Stimulated activated CD8-positive, alpha-beta memory T cell treated with anti-CD3 and anti-CD28 coated beads, Interleukin-2, amount 100 ng/mL, for 1 hour (primary cell): ENCODE measurements at places on chromosomes 4 and X.

GRCh38 chr4:155751569-155751968 lies 7.3 kb upstream of the GUCY1B1 start:
- DNase-seq: no peak

DNA sequence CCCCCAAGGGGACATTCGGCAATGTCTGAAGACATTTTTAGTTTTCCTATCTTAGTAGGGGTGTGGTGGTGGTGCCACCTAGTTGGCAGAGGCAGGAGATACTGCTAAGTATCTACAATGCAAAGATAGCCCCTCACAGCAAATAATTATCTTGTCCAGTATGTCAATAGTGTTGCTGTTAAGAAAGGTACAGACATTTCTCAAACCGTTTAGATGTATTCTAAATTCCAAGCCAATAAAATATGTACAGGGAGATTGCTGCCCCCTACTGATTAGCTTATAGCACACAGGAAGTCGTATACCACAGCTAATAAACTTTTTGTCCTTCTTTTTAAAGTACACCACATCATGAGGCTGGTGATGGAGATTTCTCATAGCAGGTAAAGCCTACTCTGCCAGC lies 260.5 kb downstream of the TMA16 start:
- no peak for DNase-seq

DNA sequence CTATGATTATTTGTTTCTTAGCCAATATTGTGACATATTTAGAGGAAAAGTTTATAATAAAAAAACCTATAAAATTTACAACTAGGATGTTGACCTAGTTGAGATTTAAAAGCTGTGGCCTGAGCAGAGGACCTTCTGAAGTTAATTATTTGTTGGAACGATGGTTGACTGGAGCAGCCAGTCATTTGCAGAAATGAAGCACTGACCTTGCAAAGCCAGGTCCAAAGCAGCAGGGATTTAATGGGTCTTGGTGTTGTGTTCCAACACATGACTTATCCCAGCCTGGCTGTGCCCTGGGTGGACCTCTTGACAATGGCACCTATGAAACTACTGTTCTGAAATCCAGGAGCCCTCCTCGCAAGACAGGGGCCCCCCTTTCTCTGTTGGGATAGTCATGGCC lies 235.2 kb downstream of the FRAS1 start:
- DNase-seq: no peak

- DNase-seq: no peak
Observed at GRCh38 chrX:24426340-24426913, 38.7 kb upstream of the PDK3 start.

DNA sequence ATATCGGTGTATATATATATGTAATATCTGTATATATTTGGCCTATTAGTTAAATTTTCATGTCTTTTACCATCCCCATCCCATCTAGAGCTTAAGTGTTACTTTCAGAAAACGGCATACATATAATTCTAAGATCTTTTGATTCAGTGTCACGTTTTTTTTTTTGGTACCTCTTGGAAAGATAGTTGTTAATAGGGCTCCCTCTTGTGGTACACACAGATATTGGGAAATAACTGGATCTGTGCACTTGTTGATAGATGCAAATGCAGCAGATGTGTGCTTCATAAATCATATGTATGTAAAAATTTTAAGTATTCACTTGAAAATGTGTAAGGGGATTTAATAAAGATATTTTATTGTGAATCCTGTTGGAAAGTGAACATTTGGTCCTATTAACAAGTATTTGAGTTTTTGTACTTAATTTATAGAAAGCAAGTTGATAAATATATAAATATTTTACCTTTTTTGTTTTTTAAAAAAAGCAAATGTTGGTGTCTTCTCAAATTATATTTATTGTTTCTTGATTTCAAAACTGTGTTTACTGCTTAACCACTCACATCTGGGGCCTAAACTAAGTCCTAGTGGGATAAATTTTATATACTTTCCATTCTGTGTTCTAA lies 74.7 kb downstream of the PAQR3 start:
- DNase-seq: no peak

DNA sequence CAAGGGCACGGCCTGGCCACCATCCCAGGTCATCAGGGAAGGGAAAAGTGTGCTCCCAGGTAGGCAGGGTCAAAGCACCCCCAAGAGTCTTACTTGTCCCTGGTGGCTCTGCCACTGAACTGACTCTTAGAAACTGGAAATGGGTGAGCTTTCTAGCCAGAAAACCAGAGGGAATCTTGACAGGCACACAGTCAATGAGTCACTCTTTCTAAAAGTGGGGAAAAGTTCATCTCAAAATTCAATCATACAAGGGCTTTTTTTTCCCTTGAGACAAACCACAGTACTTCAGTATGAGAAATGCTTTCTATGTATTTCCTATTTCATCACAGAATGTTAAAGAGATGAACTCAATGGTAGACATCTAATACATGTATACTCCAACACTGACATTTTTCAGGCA lies 12.5 kb downstream of the HPF1 start:
- DNase-seq: no peak

GRCh38 chrX:39205467-39205866 lies 404.2 kb downstream of the MID1IP1 start:
- DNase-seq: no peak

DNA sequence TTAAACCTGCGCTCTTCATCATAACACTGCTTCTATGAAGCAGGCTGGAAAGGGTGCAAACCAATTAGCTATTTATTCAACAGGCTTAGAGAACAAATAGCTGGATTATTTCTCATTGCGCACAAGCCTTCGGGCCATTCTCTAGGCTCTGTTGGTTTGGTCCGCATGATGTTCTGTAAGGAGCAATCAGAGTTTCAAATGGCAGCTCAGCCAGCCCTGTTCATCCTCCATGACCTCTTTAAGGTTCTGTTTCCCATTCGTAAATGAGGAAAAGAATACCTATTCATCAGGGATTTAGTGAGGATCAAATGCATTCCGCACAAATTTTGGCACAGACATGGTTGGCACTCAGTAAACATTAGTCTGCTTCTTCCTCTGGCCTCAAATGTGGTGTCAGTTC lies 15.5 kb upstream of the GPM6A start:
- no peak for DNase-seq

GRCh38 chr4:121951521-121952110 lies at the start of gene TRPC3:
TSS of gene TRPC3 (minus strand) at chr4:121952060. CDS start at chr4:121951680, 380 bp downstream.
- no peak for DNase-seq

DNA sequence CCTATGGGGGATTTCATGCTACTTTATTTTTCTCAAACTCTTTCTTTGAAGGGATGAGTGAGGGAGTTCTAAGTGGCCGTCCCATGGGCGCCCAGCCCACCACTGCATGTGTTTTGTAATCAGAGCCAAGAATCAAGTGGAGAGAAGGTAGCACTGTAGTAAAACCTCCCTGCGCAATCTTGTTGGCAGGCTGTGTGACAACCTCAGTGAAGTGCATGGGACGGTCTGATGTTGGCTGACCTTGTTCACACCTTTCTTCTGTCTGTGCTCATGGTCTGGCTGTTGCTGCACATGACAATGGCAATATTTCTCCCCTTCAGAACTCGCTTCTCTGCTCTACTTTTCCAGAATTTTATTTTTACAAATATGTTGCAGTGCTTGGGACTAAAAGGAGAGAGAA lies 71.2 kb upstream of the SHISA3 start:
- DNase-seq: no peak

DNA sequence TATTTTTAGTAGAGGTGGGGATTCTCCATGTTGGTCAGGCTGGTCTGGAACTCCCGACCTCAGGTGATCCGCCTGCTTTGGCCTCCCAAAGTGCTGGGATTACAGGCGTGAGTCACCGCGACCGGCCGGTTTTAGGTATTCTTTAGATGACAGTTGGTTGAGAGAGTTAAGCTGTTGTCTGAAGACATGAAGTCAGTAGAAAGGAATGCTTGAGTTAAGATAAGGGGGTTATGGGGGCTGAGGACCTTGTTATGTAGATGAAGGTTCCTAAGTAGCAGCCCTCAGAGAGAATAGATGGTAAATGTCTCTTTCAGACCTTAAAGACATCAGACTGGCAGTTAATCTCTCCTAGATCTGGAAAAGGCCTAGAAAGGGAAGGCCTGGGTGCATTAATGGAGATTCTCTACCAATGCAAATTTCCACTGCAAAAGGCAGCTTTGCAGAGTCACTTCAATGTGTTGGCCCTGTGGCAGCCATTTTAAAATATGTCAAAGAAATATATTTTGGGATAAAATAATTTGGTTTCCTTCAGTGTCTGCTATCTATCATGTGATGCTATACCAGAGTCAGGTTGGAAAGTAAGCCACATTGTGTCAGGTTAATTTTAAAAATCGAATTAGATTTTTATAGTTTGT lies 6.4 kb upstream of the ZNF674 start:
- DNase-seq: no peak

DNA sequence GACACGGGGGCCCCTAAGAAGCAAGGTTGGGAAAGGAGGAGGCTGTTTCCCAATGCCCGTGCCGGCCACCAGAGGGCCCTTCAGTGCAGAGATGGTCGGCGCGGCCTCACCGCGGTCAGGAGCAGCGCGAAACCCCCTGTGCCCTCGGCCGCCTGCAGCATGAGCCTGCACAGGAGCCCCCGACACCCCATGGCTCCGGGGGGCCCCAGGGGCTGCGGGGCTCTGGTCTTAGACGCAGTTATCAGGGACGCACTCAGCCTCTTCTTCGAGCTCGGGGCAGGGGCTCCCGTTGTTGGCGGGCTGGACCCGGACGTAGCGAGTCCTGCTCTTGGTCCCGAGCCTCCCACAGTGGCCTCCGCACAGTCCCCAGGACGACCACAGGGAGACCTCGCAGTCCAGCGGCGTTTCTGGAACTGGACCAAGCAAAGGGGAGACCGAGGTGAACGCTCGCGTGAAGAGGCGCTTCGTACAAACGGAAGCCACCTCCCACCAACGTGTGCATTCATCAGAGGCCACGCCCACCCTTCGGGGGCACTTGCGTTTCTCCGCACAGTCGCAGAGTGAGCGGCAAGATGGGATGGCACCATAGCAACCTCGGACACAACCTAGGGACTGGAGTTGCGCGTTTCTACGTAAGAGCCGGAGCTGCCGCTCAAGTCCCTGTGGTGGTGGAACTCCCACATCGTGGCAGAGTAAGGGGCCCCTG lies 5.0 kb downstream of the SPON2 start:
- DNase-seq: peak; percentile 75
